ENCODE measurements at places on chromosomes 16 and 17.

DNA sequence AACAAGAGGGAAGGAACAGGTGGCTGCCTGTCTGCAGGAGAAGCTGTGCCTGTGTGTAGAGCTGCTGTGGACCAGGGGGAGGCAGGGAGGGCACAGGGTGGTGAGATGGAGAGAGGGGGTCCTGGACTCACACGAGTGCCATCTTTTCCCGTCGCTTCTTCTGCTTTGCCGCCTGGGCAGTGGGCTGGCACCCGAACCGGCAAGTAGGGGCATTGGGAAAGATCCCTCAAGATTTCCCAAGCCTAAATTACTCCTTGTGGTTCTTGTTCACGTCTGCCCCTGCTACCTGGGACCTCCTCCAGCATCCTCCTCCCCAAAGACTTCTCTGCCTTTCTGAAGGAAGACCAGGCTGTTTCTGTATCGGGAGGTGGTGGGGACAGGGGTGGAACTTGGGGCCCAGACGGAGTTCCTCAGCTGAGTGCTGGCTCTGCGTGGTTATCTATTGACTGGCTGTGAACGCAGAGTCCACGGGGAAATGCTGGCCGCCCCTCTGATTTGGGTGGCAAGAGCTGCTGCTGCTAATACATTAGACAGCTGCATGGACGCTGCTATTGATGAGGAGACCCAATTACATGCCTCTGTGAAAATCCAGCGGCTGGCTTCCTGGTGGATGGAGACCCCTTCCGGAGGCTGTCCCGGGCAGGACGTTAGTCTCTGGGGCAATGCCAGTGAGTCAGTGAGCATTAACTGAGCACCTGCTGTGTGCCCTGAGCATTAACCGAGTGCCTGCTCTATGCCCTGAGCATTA is 114.5 kb downstream of the OR1D5 start:
- no peak for DNase-seq

- peak; percentile 17 for DNase-seq
Observed at GRCh38 chr16:50152351-50152806, 727 bp upstream of the TENT4B start.

GRCh38 chr17:5378566-5379207 is 40.8 kb downstream of the NUP88 start:
- no peak for DNase-seq

- DNase-seq, result no peak
Observed at GRCh38 chr16:17233318-17234002, 237.3 kb downstream of the XYLT1 start.

DNA sequence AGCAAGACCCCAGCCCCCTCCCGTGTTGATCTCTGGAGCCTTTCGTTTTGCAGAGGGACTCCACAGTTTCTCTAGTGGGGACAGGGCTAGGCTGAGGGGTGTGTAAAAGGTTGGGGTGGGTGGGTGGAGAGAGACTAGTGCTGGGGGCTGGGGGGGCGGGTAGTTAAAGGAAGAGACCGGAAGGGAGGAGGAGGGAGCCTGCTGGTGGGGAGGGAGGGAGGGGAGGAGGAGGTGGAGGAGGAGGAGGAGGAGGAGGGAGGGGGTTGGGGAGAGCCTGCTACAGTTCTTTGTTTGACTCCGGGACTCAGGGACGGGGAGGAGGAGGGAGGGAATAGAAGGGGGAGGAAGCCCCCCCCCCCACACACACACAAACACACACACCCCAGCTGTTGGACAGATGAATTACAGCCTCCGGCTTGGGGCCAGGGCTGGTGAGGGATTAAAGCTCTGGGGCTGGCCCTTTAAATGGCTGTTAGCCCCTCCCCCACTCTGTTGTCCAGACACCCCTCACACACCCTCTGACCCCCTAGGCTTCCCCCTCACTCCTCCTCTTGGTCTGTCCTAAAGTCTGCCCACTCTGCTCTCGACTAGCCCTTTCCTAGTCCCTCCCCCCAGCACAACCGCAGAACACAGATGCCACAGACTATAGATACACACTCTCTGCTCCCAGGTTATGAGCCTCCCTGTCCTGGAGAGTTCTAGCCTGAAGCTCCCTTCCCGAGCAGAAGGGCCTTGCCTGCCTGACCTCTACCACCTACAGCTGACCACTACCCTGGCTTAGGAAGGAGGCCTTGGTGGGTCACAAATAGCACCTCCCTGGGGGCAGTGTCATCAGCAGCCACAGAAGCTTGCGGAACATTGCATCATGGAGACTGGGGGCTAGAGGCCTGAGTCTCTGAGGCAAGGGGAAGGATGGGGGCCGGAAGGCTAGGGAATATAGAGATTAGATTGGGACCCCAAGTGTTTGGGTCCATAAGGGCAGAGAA is 4.4 kb downstream of the KDM6B start:
- DNase-seq, result no peak

GRCh38 chr17:78992542-78993212 is 13.0 kb upstream of the LGALS3BP start:
- DNase-seq, result no peak

GRCh38 chr16:31568577-31569359 is 41.1 kb downstream of the AHSP start:
- DNase-seq, result no peak

DNA sequence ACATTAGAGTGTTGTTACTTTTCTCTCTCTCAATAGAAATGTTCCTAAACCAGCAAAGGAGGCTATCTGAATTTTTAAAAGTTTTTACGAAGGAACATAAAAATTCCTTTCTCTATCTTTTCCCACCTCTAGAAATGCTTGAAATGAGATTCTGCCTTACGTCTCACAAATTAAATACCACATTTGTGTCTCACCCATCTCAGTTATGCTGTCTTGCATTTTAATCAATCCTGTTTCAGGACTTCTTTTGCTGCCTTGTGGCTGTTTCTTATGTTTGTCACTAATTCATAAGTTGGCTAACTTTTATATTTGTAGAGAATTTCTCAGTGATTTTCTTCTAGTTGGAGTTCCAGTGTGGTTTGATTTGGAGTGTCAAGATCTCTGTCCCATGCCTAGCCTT is 3.5 kb downstream of the OMG start:
- no peak for DNase-seq

- peak; percentile 97 for DNase-seq
Observed at GRCh38 chr16:68756239-68756915, 19.3 kb downstream of the CDH1 start.

DNA sequence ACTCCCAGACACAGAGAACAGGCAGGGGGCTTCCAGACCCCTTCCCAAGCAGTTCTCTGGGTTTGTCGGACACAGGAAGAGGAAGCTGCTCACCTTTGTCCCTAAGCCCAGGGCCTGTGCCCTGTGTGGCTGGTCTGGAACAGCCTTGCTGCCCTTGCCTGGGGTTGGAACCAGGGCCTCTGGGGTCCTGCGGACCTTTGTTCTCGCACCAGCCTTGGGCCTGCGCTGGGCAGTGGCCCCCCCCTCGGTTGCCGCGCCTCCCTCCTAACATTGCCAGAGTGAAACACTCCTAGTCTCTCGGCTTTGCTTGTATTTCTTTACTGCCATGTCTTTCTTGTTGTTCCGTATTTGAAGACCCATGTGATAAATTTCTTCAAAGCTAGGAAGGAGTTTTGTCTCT is 8.5 kb upstream of the IL17C start:
- no peak for DNase-seq

GRCh38 chr17:68319410-68320162 is 28.3 kb downstream of the ARSG start:
- DNase-seq, result no peak

DNA sequence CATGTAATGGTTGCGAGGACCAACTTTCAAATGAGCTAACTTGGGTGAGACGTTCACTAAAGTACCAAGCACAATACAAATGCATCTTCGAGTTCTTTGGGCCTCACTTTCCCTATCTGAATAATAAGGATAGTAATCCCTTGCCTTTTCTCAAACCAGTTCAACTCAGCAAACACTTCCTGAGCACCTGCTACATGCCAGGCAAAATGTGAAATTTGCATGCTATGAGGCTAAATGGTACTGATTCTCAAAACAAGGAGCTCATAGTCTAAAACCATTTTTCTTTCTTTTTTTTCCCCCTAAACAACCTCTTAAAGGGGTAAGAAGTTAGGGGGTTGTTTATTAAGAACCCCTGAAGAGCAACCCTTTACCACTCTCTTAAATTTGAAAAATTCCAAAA is 101.4 kb upstream of the HLF start:
- no peak for DNase-seq

GRCh38 chr17:40153603-40154236 is 13.4 kb downstream of the CASC3 start:
- no peak for DNase-seq

DNA sequence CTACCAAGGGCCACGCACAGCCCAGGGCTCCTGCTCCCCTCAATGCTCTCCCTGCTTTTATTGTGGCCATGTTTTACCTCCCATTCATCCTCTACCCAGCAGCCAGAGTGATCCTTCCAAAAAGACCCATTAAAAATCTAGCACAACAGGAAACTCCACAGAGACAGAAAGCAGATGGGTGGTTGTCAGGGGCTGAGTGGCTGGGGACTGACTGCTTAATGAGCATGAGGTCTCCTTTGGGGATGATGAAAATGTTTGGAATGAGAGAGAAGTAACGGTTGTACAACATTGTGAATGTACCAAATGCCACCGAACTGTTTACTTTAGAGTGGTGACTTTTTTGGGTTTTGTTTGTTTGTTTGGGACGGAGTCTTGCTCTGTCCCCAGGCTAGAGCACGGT is 107.4 kb downstream of the GAS7 start:
- no peak for DNase-seq

GRCh38 chr16:71863995-71864394 is 18.2 kb downstream of the ATXN1L start:
- DNase-seq, result no peak

GRCh38 chr16:87843678-87844105 is 25.6 kb downstream of the SLC7A5 start:
- DNase-seq, result no peak

- no peak for DNase-seq
Observed at GRCh38 chr17:50222922-50223321, 21.5 kb upstream of the COL1A1 start.

DNA sequence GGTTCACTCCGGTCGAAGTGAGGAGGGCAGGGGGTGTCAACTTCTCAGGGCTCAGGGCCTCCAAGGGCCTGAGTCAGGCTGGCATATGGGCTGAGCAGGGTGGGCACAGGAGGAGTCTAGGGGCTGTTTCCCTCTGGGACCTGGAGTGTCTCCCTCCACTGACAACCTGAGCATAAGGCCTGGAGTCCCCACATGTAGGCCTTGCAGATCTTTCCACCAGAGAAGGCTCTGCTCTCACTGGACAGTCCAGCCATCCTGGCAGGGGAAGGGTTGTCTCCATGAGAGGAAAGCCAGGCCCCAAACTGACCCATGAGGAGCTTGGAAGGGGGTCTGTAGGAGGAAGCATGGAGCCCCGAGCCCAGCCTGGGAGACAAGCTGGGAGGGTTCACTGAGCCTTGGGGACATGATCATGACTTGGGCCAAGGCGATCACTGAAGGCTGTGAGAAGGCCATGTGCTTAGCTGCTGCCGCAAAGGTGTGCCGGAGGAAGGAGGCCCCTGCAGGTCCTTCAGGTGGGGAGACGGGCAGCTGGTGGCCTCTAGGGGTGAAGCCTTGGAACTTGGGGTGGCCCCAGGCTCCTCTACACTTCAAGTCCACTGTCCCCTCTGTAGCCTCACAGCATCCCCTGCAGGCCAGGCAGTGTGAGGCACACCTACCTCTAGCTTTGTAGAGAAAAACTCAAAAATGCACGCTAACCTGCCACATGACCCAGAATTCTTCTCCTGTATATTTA is 9.9 kb downstream of the CMTM2 start:
- no peak for DNase-seq

GRCh38 chr16:62927122-62927521 is 890.9 kb upstream of the CDH8 start:
- DNase-seq, result no peak

DNA sequence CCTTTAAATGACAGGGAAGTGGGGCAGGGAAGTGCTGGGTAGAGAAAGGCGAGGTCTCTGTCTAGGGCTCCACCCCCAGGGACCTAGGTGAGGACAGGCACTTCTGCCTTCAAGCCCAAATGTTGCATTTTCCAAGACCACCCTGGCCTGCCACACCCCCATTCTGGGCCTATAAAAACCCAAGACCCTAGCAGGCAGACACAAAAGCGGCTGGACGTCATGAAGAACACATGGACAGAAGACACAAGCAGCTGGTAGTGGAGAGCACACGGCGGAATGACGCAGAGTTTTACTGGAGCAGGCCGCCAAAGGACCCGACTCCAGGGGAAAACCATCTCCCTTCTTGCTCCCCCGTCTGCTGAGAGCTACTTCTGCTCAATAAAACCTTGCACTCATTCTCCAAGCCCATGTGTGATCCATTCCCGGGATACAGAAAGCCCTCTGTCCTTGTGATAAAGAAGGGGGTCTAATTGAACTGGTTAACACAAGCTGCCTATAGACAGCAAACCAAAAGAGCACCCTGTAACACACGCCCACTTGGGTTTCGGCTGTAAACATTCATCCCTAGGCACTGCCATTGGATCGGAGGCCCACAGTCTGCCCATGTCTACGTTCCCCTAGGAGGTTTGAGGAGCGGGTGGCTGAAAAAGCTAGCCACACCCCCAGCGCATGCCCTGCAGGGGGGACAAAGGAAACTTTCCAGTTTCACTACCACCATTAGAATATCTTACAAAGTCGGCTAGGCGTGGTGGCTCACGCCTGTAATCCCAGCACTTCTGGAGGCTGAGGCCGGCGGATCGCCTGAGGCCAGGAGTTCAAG is 622.2 kb upstream of the SALL1 start:
- no peak for DNase-seq

GRCh38 chr17:55456307-55457240 is 34.9 kb upstream of the MMD start:
- no peak for DNase-seq

DNA sequence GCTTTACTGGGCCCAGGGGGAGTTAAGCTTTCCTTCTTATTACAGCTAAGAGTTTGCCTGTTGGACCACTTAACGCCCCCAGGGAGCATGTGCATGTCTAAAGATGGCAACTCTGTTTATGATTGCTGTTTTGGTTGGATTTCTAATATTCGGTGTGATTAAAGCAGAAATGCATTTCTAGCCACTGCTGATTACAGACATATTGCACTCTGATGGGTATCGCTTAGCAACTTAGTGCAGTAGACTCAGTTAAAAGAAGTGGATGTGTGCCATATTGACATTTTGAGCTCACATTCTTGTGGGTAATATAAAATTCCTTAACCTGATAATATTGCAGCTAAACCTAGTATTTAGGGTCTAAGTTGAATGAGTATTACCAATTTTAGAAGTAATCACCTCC is 4.2 kb downstream of the NF1 start:
- no peak for DNase-seq

- no peak for DNase-seq
Observed at GRCh38 chr17:76003915-76004314, 3.3 kb downstream of the CDK3 start.

GRCh38 chr17:16155536-16155935 is 59.8 kb downstream of the NCOR1 start:
- DNase-seq, result no peak

- DNase-seq, result peak; percentile 84
Observed at GRCh38 chr17:47239967-47240651, 13.5 kb upstream of the ITGB3 start.

- DNase-seq, result no peak
Observed at GRCh38 chr17:72656130-72656763, 436.2 kb downstream of the SLC39A11 start.

GRCh38 chr17:40063187-40063771 is 514 bp downstream of the THRA start:
- DNase-seq, result no peak
